ENCODE measurements at places on chromosomes 13 and 19.

DNA sequence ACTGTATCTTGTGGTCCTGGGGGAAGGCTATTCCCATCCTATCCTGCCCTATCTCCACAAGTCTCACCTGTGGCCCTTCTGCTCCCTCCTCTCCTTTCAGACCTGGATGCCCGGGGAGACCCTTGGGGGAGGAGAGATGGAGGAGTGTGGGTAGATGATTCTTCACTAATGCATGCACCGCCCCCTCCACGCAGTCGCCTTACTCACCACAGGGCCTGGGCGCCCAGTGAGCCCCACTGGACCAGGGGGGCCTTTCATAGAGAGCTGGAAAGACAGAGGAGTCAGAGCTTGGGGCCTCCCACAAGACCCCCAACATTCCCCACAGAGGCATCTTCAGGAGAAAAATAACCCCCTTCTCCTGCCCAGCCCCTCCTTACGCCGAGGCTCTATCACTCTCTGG lies 14.3 kb downstream of the COL5A3 start:
- no peak for DNase-seq

GRCh38 chr19:33998739-33999345 lies 173.5 kb upstream of the LSM14A start:
- no peak for DNase-seq

GRCh38 chr19:30719189-30719998 lies 347.2 kb downstream of the ZNF536 start:
- peak; percentile 83 for DNase-seq

DNA sequence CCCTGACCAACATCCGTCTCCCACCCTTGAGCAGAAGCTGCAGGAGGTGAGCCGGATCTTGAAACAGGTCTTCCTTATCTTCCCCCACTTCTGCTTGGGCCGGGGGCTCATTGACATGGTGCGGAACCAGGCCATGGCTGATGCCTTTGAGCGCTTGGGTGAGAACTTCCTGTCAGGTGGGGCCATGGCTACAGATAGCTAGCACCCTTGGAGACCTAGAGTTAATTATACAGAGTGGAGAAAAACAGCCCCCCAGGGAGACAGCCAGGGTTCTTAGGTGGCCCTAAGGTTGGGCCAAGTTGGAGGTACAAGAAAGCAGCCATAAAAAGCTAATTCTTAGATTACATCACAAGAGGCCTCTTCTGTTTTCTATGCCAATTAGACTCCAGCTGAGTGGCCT lies 8.9 kb upstream of the ARHGAP45 start:
- DNase-seq, result no peak

DNA sequence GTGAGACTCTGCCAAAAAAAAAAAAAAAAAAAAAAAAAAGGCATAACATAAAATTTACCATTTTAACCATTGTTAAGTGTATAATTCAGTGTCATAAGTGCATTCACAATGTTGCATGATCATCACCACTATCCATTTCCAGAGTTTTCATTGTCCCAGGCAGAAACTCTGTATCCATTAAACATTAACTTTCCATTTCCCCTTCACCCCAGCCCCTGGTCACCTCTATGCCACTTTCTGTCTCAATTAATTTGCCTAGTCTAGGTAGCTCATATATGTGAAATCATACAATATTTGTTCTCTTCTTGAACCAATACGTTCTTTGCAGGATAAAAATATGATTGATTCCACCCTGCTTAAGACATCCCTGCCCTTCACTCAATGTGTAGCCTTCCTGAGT lies 31.0 kb upstream of the VWA8 start:
- no peak for DNase-seq

- no peak for DNase-seq
These were observed 58.6 kb downstream of the WASF3 start for GRCh38 chr13:26616126-26616525.

- no peak for DNase-seq
These were observed 132.2 kb downstream of the DLEU7 start for GRCh38 chr13:50711131-50711815.

DNA sequence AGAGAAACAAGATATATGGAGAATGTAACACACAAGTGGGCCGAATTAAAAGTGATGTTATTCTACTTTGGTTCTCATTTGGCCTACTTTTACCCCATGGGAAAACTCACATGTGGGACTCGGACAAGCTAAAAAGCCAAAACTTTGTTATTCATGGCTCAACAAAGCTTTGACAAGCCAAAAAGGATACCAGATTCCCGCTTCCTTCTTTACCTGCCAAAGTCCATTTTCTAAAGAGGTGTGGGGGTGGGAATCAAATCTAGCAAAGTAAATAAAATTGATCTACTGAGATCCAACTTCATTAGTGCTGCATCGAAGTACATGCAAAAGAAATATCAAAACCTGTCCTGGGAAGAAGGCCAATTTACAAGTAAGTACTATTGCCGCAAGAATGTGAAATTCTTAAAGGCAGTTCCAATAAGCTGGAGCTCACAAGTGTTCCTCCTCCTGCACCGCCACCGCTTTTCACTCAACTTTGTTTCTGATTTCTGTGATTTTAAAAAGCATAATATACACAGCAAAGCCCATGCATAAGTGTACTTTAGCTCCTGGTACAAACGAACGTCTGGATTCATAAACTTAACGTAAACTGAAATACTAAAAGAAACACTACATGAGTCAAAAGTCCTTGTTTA lies 1.1 kb downstream of the LNX2 start:
- no peak for DNase-seq

GRCh38 chr19:23286477-23286876 lies 36.3 kb upstream of the ZNF724 start:
- no peak for DNase-seq

- peak; percentile 90 for DNase-seq
These were observed 559 bp upstream of the SSBP4 start for GRCh38 chr19:18418483-18419194.

DNA sequence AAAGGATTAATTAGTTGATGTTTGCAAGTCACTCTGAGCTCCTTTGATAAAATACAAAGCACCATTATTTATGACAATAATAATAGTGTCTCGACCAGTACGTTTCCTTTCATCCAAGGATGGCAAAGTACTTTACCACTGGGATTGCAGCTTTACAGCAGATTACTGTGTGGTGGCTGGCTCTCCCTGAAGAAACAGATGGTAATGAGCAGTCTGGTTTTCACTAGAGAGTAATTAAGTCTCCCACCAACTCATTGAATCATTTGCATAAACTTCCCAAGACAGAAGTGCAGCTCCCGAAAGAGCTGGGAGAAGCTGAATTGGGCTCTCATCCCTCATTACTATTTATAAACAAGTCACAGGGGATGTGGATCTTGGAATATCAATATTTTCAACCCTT lies 48.7 kb downstream of the KLF5 start:
- DNase-seq, result no peak

- peak; percentile 53 for DNase-seq
These were observed 1.5 kb downstream of the CALM3 start for GRCh38 chr19:46602392-46603194.

DNA sequence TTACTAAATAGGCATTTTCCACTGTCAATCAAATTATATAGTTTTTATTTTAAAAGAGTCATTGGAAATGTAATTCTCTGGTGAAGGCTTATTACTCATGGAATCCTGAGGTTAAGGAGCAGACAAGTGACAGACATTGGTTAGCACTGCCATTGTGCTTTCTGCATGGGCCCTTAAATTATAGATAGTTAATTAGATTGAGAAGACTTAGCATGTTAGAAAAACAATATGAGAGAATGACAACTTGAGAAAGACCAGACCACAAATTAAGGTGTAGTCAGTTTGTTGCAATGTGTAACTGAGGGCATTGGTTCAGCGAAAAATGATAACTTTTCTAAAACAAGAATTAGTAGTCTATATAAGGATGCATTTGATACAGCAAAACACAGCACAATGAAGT lies 195.5 kb downstream of the SLITRK6 start:
- no peak for DNase-seq

GRCh38 chr19:33325920-33326319 lies 23.6 kb upstream of the CEBPA start:
- no peak for DNase-seq

GRCh38 chr13:111423168-111423785 lies 102.8 kb downstream of the TEX29 start:
- DNase-seq, result no peak

DNA sequence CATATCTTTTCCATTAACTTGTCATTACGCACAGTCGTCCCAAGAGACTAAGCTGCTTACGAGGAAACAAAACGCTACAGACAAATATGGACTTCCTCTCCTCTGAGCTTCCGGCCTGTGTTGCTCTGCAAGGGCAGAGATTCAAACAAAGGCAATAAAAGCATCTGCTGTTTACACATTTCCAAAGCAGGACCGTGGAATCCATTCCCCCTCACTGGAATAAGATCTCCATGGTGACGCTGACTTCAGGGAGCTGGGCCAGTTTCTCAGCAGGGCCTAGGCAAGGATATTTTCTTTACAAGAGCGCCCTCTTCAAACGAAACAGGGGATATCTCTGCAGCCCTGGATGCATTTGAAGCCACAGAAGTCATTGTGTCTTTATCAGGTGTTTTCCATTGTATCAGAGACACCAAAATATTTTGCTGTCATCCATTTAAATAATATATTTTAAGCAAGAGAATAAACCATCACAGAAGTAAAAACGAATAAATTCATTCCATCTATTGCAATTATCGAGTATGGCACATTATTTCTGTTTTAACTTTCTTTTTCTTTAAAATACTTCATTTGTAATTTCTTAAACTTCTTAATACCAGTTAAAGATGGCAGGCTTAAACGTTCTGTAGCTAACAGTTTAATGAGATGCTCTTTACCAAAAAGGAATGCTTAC lies 177.5 kb downstream of the DCLK1 start:
- peak; percentile 83 for DNase-seq

- DNase-seq, result no peak
These were observed 808.0 kb upstream of the PRR20A start for GRCh38 chr13:56332671-56333070.

DNA sequence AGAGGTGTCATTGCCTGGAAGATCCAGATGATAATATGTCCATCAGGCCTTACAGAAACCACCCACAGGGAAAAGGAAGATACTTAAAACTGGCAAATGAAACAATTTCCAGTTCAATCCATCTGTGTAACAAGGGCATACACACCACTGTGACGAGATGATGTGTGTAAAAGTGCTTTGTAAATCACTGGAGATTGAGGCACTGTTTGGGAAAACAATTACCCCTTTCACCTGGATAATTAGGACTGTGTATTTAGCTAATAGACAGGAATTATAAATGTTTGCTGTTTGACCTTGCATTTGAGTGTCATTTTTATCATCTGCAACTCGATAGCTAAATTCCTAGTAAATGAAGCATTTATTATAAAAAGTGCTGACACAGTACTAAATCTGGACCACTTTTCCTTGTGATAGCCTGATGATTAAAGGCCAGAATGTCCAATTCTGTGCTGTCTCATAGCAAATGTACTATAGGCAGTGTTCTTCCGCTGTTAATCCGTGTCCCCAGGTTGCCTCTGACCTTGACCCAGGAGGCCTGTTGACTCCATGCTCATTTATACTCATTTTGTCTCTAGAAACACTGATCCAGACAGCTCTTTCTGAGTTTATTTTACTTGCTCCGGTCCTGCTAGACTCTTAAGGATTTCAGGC lies 105.8 kb downstream of the LACC1 start:
- peak; percentile 16 for DNase-seq

DNA sequence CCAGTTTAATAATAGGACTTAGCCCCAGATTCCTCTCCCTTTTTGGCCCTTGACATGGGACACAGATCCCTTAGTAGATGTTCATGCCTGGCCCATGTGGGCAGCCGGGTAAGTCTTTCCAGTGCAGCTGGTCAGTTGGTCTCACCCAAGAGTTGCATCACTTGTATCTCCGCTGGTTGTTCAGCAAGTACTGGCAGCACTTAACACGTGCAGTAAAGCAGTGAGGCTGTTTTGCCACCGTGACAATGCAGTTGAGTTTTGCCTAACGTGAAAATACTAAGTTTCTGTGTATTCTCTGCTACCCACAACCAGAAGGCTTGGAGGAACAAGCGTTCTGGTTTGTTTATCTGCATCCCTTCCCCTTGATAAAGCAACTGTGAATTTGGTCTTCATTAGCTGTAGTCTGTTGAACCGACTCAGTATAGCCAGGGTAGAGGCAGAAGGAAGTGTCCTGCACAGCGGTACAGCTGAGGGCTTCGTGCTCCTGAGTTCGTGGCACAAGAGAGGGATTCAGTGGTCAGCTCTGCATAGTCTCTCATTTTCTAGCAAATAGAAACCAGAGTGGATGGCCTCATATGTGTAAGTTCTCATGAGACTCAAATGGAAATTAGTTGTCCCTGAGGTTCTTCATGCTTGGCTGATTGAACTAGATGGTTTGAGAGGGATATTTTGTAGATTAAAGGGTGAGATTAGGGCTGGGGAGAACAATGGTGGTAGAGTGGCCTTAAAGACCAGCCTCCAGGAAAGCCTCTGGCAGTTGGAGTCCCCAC lies 50.3 kb downstream of the ARHGEF7 start:
- DNase-seq, result no peak

- DNase-seq, result no peak
These were observed 29.9 kb downstream of the TINCR start for GRCh38 chr19:5537870-5538269.

- DNase-seq, result no peak
These were observed 121.8 kb upstream of the PRR20A start for GRCh38 chr13:57018915-57019314.

DNA sequence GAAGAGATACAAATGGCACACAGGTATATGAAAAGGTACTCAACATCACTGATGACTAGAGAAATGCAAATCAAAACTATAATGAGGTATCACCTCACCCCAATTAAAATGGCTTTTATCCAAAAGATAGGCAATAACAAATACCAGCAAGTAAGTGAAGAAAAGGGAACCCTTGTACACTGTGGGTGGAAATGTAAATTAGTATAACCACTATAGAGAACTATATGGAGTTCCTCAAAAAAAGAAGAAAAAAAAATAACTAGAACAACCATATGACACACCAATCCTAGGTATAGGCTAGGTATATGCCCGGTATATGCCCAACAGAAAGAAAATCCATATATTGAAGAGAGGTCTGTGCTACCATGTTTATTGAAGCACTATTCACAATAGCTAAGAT lies 150.9 kb downstream of the VWA8 start:
- DNase-seq, result no peak

GRCh38 chr13:29908416-29909080 lies 58.1 kb upstream of the UBL3 start:
- no peak for DNase-seq

DNA sequence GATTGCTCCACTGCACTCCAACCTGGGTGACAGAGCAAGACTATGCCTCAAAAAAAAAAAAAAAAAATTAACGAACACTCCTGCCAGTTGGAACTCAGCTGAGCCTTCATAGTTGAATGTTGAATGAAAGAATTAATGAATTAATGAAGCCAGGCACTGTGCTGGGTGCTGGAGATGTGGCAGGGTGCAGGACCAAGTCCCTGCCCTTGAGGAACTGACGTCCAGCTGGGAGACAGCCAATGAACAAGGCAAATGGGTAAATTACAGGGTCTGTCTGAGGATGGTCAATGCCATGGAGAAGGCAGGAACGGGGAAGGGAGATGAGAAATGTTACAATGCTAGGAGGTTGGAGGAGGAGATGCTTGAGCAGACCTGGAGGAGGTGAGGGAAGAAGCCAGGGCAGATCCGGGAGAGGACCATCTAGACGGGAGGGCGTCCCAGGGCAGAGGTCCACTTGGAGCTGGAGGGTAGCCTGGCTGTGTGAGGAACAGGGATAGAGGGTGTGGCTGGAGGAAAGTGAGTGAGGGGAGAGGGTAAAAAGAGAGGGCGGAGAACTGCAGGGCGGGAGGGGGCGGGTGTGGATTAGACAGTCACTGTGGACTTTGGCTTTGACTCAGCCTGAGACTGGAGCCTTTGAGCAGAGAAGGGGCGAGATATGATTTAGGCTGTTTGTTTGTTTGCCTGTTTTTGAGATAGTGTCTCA lies 16.8 kb upstream of the IGSF23 start:
- DNase-seq, result no peak

- no peak for DNase-seq
These were observed 51.2 kb upstream of the ABCC4 start for GRCh38 chr13:95352486-95352885.
